ENCODE measurements at places on chromosomes 2 and 18.

DNA sequence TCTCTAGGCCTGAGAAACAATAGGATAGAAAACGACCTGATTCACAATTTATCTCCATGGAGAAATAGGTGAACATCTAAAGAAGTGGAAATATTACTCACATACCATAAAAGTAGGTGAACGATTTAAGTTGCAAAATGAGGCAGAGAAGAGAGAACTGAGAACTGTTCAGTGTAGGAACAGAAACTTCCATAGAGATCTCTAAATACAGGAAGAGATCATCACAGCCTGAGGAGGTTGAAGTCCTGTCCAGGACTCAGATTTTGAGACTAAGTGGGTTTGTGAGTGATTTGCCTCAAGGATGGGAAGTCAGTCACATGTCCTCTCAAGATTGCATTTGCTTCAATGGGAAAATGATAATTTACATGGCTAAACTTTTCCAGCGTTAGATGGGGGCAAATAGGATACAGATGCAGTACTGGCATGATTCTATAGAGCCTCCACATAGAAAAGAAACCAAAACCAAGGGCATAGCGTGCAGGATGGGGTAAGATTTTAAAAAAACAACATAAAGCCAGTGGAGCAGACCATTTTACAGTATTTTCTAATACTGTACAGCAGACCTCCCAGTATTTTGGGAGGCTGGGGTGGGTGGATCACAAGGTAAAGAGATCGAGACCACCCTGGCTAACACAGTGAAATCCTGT lies 68.8 kb downstream of the MEP1B start:
- DNase-seq = no peak

GRCh38 chr2:232460171-232460570 lies 4.2 kb downstream of the ALPI start:
- no peak for DNase-seq

- DNase-seq = no peak
Observed at GRCh38 chr2:174826051-174826450, 61.8 kb upstream of the CHRNA1 start.

DNA sequence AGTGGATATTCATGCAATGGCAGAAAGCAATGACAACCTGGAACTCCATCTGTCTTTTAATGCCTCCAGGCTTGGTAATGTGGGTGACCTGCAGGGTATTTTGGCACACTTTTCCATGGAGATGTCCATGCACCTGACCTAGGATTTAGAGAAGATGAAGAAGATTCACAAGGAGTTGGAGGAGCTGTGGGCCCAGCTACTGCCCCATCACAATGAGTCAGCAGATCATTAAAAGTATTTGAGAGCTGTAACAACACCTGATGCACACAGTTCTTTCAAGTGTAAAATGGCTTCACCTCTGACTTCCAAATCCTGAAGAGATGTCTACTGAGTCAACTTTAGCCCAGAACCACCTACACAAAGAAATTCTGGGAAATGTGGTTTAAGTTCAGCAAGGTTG lies 22.1 kb upstream of the OSR1 start:
- no peak for DNase-seq

GRCh38 chr2:218998414-218999002 lies 5.3 kb upstream of the CRYBA2 start:
- DNase-seq = no peak

GRCh38 chr2:54372361-54372760 lies 83.8 kb upstream of the SPTBN1 start:
- DNase-seq = no peak

DNA sequence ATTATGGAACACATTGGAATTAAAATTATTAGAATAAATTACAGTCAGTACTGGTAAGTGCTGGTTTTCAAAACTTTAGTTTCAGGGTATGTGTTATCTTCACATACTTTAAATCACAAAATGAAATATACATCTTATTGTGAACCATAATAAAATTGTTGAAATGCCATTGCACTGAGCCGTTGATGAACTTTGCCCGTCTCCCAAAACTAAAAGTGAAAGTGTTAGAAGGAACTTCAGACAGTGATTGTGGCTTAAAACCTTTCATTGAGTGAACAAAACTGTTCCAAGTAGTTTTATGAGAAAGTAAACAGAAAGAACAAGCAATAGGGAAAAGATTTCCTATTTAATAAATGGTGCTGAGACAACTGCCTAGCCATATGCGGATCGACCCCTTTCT lies 811.6 kb downstream of the PLCL1 start:
- no peak for DNase-seq

DNA sequence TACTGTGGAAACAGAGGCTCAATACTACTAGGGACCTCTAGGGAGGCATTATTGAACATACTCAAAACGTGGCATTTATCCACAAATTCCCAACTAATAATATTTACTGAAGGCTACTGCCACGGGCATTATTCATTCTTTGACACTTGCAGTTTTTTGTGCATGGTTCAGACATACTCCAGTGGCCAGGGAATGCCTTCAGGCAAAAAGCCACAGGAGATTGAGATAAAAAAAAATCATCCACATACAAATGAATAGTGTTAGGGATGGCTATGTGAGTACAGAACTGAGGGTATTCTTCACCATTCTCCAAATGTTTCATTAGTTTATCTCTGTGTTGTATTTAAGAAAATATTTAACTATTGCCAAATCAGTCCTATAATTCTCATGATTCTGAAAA lies 974.9 kb upstream of the PIK3C3 start:
- no peak for DNase-seq

DNA sequence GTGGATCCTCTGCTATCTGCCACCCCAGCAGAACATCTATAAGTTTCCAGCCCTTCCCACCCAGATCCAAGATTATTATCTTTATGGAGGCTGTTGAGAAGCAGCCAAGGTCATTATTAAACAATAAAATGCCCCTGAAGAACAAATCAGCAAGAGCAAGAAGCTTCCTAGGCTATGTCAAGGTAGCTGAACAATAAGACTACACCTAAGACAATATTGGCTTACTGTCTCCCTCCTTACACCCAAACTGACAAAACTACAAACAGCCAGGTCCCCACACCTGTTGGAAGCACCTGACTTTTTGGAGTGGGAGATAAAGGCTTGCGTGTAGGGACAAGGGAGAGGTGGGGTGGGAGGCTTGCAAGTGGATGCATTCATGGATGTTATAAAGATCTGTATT lies 128.5 kb downstream of the SPTBN1 start:
- DNase-seq = no peak

DNA sequence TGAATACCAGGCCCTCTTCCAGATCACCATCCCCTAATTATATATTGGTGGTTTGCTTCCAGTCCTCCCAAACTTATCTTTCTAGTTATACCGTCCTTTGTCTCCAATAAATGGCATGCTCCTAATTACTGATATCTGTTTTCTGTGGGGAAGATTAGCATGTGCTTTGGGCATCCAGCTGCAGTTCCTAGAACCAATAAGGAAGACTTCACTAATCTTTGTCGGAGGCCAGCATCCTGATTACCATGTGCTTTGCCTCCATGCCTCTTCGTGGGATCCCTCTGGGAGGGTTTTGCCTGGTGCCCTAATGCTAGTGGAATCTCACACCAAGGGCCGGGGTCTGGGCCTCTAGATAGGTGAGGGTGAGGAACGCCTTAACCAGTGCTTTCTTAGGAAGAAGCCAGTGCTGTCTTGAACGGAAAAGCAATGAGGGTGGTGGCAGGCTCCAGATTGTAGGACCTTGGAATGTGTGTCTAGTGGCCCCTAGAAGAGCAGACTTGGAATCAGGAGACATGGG lies 47.7 kb downstream of the ACKR3 start:
- DNase-seq = no peak

GRCh38 chr2:221896505-221897151 lies 324.5 kb upstream of the EPHA4 start:
- no peak for DNase-seq

- no peak for DNase-seq
Observed at GRCh38 chr2:63506320-63506719, 82.0 kb downstream of the WDPCP start.

GRCh38 chr2:219425238-219426067 lies 7.3 kb downstream of the DES start:
- DNase-seq = no peak

DNA sequence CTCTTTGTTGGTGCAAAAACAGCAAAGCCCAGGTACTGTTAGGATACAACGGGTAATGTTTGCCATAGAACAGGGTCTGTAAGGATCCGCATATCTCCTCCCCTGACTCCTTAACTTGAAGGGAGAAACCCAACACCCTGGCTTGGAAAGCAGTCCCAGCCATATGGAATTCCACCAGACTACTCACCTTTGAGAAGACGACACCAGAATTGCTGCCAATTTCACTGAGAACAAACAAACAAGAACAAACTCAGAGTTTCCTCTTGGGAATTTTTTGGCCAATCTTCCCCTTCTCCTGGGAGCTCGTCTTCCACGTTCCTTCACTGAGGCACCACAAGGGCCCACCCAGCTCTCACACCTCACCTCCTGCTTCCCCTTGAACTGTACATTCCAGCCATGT lies 29.2 kb downstream of the CAPN14 start:
- no peak for DNase-seq

DNA sequence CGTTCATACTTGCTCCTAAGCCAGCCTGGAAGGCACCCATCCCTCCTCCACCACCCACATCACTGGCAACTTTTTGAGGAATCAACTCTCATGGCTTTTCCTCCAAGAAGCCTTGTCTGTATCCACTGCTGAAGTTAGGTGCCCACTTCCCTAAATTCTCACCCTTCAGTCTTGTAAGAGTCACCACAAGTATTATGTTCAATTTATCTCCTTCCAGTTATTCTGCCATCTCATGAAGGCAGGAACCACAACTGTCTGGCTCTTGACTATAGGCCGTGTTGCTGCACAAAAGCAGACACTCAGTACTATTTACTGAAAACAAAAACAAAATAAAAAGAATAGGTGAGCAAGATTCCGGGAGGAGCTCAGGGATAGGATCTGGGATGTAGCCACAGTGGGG lies 234.8 kb downstream of the CYRIA start:
- DNase-seq = no peak

GRCh38 chr2:46369783-46370182 lies 72.6 kb downstream of the EPAS1 start:
- no peak for DNase-seq

GRCh38 chr2:142585785-142586184 lies 291.7 kb upstream of the KYNU start:
- DNase-seq = no peak

GRCh38 chr2:67896476-67896875 lies 166.3 kb downstream of the C1D start:
- DNase-seq = no peak

DNA sequence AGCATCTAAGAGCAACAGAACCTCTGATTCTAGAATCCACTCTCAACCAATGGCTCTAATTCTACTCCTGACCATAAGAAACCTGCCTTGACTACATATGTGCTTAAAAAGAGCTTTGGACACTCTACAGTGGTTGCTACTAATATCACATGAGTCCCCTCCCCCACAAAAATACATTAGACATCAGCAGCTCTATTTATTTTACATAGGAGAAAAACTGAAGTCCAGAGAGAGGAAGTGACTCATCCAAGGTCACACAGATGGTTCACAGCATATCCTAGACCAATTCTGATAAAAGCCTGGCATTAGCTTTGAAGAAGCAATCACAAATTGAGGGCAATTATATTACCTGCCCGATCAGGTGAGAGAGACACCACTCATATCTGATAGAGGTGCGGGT lies 49.8 kb downstream of the ALK start:
- DNase-seq = no peak

GRCh38 chr2:124804014-124804940 lies 779.2 kb downstream of the CNTNAP5 start:
- no peak for DNase-seq

- no peak for DNase-seq
Observed at GRCh38 chr2:60047944-60048525, 505.4 kb downstream of the BCL11A start.

DNA sequence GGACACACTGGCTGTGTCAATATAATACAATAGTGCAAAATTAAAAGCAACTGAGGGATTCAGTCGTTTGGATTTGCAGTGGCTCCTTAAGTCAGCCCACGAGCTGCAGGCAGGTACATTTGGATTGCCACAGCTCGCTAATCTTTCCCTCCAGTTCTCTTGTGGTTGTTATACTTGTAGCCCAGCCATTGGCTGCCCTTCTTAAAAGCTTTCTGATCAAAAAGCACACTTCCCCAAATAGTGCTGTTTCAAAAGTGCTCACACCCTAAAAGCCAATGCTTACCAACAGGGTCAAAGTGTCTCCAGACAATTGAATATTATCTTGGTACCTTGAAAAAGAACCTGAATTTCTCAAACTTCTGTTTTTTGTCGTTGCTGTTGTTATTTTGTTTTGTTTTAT lies 404.7 kb upstream of the FAM98A start:
- no peak for DNase-seq

DNA sequence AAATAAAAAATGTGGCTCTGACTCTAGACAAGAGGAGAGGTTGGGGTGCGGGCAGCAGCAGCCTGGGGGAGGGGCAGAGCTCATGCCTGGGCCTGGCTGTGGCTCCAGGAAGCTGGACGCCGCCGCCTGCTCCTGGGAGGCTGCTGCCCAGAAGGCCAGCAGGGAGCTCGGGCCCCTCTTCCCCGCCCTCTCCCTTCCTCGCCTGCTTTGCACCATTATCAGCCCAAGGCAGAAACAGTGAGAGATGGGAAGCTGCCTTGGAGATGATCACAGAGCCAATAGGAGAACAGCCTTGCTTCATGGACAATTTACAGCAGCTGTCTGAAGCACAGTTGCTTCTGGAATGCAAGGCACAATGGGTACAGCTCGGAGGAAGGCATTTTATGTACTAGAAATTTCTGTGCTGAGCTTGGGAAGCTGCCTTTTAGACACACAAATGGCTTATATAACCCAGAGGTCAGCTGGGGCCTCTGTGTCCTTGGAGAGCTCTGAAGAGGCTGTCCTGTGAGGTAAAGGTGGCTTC lies 55.3 kb upstream of the AFF3 start:
- no peak for DNase-seq

DNA sequence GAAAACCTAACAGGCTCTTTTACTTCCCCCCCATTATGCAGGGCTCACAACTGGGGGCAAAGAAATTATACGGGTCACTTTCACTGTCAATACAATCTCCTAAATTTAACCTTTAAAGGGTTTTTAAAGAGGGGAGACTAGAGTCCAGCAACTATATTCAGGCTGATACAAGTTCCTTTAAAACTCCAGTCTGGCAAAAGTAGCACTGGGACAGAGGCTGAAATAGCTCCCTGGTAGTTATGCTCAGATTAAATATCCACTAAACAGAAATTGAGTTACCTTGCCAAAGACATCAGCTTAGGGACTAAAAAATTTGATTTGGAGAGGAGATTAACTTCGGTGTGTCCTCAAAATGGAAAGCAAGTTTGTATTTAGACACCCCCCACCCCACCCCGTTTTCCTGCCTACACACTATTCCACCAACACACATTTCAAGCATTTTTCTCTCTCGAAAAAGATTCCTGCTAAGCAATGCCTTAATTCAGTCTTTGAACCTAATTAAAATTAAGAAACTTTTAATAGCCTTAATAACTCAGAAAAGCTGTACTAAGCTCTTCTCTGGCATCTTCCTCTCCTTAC lies 127.2 kb downstream of the OSBPL1A start:
- DNase-seq = no peak

DNA sequence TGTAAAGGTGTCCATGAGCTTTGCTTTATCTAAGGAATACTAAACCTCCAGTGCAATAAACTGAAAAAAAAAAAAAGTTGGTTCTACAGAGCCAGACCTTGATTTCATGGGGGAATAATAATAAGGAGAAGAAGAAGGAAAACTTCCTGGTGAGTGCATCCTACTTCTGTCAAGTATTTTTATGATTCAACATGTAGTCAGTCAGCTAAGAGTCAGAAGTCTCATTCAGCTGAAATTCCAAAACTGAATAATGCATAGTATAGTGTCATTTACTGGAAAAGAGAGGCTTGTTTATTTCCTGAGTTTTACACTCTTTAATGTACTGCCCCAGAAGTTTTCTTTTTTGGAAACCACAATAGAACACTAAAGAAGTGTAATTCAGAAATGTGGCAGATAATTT lies 77.8 kb upstream of the TACR1 start:
- DNase-seq = no peak
